Left lobe of liver (tissue), 2 donors: ENCODE measurements at places on chromosomes 2 and 18.
A peak's percentile ranks its signal among the peaks of the same experiment; 100 is the strongest.

DNA sequence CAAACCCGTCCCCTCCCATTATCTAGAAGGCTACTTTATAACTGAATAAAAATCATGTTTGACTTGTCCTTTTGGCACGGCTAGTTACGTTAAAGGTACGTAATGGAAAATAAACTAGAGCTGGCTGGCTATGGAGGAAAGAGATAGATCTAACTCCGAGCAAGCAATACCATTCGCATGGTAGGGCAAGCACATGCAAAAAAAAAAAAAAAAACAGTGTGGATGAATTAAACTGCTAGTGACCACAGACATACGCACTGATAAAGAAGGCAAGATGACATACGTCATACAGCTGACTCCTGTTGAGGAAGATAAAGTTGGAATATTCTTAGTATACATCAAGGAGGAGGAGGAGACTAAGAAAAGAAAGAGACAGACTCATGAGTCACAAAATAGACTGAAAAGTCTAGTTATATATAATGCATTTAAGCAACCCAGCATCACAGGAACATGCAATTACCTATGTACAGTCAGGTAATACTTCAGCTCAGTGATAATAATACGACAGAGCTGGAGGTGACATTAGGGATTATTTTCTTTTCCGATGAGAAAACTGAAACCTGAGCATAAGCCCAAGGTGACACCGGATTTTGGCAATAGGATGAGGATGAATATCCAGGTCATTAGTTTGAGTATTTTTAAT lies 37.9 kb upstream of the NARS1 start:
- no peak for DNase-seq

DNA sequence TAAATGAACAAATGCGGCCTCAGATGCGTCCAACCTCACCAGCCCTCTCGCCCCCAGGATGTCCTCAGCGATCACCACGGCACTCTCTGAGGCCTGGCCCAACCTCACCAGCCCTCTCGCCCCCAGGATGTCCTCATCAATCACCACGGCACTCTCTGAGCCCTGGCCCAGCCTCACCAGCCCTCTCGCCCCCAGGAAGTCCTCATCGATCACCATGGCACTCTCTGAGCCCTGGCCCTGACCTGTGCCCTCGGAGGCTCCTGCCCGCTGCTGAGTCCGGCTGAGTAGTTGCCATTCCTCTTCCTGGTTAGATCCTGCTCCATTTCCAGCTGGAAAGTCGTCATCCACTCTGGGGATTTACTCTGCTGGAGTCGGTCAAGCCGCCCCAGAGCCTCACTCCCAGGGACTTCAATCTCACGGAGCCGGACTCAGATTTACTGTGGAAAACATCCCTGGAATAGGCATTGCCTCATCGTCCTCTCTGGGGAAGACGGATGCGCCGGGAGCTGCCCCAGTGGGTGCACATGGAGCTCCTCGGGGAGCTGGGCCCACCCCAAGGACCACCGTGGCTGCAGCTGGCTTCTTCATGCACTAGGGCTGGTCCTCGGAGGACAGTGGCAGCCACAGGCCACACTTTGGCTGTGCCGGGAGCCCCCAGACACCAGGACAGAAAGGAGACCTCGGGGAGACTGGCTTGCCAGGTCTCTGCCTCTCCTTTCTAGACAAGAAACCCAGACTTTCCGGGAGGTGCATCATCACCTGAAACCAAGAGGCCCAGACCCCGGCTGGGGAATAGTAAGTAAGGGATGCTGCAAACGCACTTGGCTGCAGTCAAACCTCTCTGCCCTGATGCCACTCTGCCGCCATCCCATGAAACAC lies 230.6 kb downstream of the EIPR1 start:
- no peak for DNase-seq

- no peak for DNase-seq
Measured at GRCh38 chr2:208099682-208100470, 24.4 kb downstream of the CRYGD start.

DNA sequence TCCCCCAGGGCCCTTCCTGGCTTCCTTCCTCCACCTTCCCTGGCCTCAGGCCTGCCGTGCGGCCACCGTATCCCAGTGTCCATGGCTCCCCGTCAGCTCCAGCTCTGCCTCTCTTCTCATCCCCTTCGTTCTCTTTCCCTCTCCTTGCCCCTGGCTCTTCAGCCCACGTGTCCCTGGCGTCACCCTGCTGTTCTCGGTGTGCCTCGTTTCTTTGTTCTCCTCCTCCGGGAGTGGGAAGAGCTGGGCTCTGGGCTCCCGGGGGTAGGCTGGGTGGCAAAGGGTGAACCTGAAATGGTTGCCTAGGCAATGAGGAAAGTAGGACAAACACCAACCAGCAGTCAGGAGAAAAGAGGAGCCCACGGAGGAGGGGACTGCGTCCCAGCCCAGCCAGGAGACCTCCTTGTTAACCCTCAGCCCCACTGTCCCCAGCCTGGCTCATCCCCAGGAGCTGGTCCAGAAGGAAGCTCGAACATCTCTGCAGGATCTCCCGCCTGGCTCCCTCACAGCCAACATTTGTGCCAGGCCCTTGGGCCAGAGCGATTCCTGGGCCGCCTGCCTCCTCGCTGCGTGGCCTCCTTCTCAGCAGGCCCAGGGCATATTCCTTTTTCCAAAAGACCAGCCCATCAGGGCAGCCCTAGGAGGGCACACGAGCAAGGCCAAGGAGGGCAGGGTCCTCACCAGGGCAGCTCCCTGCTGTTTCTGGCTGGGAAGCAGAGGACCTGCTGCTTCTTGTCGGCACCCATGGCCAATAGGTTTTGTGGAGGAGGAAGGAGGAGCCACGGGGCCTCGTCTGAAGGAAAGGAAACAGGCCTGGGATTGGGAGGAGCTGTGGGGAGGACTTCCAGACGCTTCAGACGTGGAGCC lies 30.9 kb upstream of the DNMT3A start:
- DNase-seq, result peak; percentile 45

- no peak for DNase-seq
Measured at GRCh38 chr18:39244242-39244641, 1678.6 kb upstream of the CELF4 start.

DNA sequence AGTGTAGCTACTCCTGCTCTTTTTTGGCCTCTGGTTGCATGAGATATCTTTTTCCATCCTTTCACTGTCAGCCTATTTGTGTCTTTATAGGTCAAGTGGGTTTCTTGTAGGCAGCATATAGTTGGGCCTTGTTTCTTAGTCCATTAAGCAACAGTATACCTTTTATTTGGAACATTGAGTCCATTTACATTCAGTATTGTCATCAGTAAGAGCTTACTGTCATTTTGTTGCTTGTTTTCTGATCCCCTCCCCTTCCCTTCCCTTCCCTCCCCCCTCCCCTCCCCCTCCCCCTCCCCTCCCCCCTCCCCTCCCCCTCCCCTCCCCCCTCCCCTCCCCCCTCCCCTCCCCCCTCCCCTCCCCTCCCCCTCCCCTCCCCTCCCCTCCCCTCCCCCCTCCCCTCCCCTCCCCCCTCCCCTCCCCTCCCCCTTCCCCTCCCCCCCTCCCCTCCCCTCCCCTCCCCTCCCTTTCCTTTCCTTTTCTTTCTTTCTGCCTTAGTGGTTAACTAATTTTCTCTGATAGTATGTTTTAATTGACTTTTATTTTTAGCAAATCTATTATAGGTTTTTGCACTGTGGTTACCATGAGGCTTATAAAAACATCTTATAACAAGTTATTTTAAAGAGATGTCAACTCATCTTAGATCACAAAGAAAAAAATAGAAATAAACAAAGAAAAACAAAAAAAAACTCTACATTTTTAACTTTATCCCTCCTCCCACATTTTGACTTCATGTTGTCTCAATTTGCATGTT lies 13.2 kb upstream of the DCDC2C start:
- DNase-seq, result no peak
